ENCODE measurements at places on chromosomes 4 and X.
A peak's percentile ranks its signal among the peaks of the same experiment; 100 is the strongest.

- no peak for DNase-seq
Observed at GRCh38 chr4:16106956-16107355, 23.1 kb upstream of the PROM1 start.

DNA sequence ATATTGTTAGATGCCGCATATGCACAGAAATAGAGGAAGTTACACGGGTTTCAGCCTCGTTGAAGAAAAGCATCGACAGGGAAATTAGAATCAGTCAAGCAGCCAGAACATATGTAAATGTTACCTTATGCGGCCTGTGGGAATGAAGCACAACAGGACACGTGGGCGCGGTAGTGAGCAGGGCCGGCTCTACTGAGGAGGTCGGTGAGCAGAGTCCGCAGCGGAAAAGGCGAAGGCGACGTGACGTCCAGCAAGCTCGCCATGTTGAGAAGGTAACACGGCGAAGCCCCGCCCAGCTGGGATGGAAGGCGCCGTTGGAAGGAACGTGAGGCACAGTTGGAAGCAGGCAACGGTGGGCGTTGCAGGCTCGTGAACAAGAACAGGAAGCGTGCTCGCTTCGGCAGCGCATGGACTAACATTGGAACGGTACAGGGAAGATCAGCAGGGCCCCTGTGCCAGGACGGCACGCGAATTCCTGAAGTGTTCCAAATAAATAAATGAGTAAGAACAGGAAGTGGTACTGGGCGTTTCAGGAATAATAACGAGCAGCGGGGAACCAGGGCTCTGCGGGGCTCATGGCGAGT lies 54.6 kb downstream of the MTNR1A start:
- no peak for DNase-seq

GRCh38 chrX:50168241-50168687 lies 32.5 kb downstream of the AKAP4 start:
- no peak for DNase-seq

- DNase-seq, result no peak
Observed at GRCh38 chrX:85570496-85570895, 191.0 kb upstream of the POF1B start.

DNA sequence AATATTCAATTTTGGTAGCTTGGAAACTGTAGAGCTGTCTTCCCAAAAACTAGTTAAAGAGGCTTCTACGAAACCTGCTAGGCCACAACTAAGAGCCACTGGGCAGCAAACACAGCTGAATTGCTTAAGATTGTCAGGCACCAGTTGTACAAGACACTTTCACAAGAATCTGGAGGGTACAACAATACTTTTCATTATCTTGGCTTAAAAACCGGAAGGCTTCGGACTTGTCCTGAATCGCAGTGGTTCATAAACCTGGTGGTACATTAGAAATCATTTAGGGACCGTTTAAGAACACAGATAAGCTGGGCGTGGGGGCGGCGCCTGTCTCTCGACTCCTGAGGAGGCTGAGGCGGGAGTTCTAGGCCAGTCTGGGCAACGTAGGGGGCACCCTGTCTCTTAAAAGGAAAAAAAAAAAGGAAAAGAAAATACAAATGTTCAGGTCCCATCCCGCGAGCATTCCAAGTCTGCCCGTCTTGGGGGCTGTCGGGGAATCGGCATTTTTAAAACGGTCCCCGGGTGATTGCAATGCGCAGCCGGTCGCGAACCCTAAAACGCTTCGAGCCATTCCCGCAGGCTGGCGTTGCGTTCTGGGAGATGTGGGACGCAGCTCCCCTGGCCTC lies 763 bp downstream of the PYURF start:
- DNase-seq, result peak; percentile 49

DNA sequence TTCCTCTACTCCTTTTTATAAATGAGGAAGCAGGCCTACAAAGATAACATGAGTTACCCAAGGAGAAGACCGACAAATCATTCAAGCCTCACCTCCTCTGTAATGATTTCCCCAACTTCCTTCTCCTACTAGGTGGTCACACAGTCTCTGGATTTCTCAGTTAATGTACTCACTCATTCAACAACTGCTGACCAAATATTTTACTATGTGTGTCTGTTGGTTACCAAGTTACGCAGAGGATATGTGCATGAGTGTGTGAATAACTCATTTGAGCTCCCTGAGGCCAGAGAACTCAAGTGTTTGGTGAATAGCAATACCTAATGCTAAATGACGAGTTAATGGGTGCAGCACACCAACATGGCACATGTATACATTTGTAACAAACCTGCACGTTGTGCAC lies 10.4 kb downstream of the CASK start:
- no peak for DNase-seq
